Fibroblast of villous mesenchyme (primary cell): ENCODE measurements at places on chromosomes 3 and 15. TPM values are rescaled to one million over a fixed set of nuclear protein-coding genes. Genes with fewer than 3 reads are reported as not detected.
A peak's percentile ranks its signal among the peaks of the same experiment; 100 is the strongest.

DNA sequence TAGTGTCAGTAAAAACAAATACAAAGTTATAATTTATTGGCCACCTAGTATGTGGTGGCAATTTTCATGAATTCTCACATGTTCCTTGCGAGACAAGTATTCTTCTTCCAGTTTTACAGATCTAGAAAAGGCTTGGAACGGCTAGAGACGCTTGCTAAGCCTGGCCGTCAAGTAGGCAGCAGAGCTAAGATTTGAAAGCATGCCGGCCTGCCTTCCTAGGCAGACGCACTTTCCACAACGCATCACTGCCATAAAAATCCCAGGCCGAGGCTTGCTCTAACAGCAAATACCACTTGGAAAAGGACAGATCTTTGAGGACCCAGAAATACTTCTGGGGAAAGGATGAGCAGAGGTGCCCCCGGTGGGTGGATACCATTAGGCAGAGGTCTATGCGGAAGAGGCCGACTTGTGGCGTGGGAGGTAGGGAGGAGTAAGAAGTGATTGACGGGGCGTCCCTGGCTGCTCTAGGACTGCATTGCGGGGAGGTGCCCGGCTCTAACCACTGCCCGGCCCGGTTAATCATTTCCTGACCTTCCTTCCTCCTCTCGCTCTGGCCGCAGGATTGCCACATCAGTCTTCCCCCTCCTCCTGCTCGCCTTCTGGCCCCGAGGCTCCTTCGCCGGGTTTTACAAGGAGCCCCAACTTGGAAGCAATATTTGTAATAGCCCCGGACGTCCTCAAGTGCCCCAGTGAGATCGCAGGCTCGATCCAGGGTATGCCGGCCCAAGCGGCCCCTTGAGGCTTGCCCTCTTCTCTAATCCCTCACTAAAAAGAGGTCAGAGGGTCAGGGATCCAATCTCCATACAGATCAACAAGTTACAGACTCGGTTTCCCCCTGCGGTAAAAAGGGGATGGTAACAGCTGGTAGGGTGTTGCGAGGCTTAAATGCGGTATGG, 1.3 kb upstream of the USP3 start:
- DNase-seq: peak; percentile 99

- DNase-seq: no peak
These were observed 4.9 kb downstream of the TMED3 start for GRCh38 chr15:79315623-79316328.

DNA sequence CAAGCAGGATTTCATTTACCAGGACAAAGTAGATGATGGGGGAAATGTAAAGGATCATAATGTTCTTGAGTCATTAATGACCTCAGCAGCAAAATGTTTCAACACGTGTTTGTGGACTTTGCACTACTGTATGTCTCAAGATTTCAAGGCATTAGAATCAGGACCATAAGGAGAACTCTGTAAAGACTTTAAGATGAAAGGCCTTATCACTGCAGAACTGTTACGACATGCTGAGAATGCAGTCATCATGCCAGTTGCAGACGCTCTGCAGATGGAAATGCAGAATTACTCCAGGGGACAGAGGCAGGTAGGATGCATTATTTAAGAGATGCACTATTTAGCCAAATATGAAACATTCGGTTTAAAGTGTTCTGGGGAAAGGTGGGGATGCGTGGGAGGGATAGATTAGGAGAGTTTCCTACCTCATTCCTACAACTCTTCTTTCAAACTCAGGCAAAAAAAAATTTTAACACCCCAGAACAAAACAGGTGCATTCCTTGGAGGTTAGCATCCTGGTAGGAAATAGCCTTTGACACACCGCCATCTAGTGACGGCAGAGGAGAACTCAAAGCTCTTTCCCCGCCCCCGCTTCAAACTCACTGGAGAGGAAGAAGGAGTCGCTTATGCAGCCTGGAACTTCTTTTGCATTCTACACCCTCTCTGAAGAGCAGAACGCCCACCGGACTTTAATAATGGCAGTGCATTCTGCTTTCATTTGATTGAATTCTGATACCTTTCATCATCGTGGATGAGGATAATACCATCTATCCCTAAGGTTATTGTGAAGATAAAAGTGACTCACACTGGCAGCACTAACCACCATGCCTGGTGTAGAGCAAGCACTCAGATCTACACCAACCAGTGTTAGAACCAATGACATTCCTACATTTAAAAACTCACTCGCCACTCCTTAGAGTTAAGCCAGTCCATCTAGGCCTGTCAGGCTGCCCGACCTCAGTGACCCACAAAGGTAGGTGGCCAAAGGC, 43.1 kb upstream of the TOPAZ1 start:
- peak; percentile 67 for DNase-seq

DNA sequence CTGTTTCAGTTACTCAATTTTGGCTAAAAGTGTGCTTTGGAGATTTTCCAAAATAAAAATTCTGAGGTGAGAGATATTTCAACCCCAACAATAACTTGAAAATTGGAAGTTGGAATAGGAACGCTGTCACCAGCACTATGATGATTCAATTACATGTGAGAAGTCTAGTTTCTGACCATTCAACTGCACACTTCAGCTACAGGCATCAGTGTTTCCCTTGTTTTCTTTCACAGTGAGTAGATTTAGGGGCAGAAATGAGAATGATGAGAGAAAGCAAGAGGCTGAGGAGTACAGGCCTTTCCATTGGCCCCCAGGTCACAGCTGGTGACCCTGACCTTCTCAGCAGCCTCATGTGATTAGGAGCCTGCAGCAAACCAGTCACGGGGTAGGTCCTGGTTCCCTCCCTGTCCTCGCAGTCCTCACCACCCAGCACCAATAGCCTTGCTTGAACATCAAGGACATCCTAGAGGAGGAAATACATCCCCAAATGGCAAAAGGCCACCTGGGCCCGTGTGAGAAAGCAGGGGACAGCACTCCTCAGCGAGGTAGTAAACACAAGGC, 10.0 kb upstream of the FILIP1L start:
- no peak for DNase-seq

GRCh38 chr3:12452361-12453330, 31.6 kb upstream of the TSEN2 start:
- no peak for DNase-seq

Gene IL17RB
- 0.32 and 0.43 TPM in 2 replicates for total RNA-seq

Gene ABHD6
- 7.1 and 9.9 TPM in 2 replicates for total RNA-seq

Gene GLCE
- total RNA-seq: 17.7 and 21.6 TPM in 2 replicates
